Type B pancreatic cell (in vitro differentiated cells): ENCODE measurements at places on chromosomes 12 and 14.

GRCh38 chr14:51035611-51036192, 59.2 kb downstream of the TRIM9 start:
- DNase-seq: no peak

DNA sequence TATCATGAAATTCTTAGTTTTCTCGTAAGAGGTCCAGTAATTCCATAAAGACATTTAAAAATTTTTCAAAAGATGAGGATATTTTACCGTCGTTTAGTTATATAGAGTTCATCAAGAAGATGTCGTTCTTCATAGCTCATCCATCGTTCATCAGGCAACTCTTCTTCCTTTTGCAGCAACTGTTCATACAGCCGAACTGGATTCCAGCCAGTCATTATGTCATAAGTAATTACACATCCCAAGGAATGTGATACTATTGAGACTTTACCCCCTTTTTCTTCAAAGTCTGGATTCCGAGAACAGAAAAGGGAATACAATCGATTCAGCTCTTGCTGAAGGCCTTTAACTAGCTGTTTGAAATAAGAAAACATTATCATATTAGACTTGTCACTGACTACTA, 90.3 kb downstream of the DDHD1 start:
- no peak for DNase-seq

GRCh38 chr12:51055060-51055459, 6.9 kb downstream of the LETMD1 start:
- DNase-seq: no peak

- DNase-seq: no peak
Measured at GRCh38 chr14:90319634-90320541, 11.9 kb downstream of the NRDE2 start.

- DNase-seq: no peak
Measured at GRCh38 chr12:47504775-47505446, 200.9 kb downstream of the RPAP3 start.

DNA sequence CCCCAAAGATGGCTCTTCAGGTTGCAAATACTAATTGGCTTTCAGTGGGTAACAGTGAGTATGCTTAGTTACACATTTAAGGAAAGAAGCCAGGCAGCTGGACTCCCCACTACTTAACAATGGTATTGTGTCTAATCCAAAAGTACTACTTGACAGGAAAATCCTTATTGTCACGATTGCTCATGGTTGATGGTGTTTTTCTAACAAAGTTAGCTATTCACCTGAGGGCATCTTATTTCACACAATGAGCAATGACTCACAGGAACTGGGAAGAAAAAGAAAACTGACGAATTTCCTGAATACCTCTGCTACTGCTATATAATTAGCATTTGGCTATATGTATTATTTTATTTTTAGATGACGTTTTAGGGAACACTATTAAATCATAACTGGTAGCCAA, 33.4 kb upstream of the ALG10 start:
- DNase-seq: no peak

DNA sequence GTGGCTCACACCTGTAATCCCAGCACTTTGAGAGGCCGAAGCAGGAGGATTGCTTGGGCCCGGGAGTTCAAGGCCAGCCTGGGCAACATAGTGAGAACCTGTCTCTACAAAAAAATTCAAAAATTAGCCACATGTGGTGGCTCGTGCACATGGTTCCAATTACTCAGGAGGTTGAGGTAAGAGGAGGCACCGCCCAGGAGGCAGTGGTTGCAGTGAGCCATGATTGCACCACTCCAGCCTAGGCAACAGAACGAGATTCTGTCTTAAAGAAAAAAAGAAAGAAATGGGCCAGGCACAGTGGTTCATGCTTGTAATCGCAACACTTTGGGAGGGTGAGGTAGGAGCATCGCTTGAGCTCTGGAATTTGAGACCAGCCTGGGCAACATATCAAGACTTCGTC, 33.5 kb downstream of the MAP1LC3B2 start:
- no peak for DNase-seq

- DNase-seq: no peak
Measured at GRCh38 chr12:121866331-121866730, 7.7 kb upstream of the HPD start.

- no peak for DNase-seq
Measured at GRCh38 chr14:33987565-33988080, 36.7 kb upstream of the EGLN3 start.

DNA sequence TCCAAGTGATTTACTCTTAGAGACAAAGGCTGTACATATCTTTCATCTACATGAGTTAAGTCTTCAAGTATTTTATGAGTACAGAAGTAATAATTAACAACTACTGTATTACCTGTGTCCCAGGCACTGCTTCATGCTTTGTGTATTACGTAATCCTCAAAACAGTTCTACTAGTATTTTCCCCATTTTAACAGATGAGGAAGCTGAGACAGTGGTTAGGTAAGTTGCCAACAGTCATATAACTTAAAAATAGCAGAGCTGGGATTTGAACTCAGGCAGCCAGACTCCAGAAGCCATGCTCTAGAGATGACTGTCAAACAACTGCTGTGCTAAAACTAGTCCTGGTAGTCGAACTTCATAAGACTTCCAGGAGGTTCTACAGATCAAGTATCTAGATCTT, 10.7 kb downstream of the TRMT5 start:
- no peak for DNase-seq

GRCh38 chr12:57717131-57717530, 21.4 kb downstream of the AGAP2 start:
- peak; percentile 20 for DNase-seq

GRCh38 chr14:100693877-100694578, 32.7 kb upstream of the DLK1 start:
- no peak for DNase-seq

GRCh38 chr14:87767567-87767901, 225.4 kb downstream of the GALC start:
- no peak for DNase-seq

- no peak for DNase-seq
Measured at GRCh38 chr14:74684434-74684833, 28.4 kb downstream of the AREL1 start.

GRCh38 chr12:30000401-30000800, 216.7 kb upstream of the TMTC1 start:
- no peak for DNase-seq

DNA sequence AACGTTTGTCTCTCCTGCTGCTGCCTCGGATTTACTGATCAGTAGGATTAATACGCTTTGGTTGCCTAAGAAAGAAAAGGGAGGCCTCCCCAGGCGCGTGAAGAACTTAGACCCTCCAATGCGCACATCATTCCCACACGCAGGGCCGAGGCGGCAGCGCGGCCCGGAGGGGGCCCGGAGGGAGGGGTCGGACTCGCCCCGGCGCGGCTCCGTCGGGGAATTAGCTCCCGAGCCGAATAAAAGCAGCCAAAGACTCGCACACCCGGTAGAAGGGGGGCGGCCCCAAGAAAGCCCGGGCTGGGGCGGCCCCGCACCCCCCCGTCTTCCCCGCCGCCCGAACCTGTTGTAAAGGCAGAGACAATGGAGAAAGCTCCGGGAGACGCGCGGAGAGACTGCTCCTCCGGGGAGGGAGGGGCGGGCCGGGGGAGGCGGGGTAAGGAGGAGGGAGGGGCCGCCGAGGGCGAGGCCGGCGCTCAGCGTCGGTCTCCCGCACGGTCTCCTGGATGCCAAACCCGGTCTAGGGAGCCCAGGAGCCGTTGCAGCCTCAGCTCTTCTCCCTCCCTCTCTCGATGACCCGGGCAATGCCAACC, at the start of gene NELL2:
Gene NELL2 (minus strand): TSS at position 362 of the 590 bp plus-strand sequence. CDS start 446 bp downstream, outside the sequence.
- DNase-seq: peak; percentile 69

GRCh38 chr12:21831791-21832344, 57.4 kb upstream of the KCNJ8 start:
- DNase-seq: no peak

- no peak for DNase-seq
Measured at GRCh38 chr12:104433061-104433460, 23.7 kb upstream of the CHST11 start.

DNA sequence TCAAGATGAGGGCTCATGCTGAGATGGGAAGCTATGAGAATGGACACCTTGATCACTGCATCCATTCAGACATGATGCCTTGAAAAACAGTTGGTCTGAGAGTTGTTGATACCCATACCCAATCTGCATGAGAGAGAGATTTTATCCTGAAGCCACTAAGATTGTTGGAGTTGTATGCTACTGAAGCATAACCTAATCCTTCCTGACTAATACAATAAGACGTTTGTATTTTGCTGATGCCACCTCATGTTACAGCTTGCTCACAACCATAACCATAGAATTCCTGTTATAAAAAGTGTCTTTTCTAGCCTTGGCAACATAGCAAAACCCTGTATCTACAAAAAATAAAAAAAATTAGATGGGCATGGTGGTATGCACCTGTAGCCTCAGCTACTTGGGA, 12.7 kb upstream of the SERPINA1 start:
- DNase-seq: no peak

DNA sequence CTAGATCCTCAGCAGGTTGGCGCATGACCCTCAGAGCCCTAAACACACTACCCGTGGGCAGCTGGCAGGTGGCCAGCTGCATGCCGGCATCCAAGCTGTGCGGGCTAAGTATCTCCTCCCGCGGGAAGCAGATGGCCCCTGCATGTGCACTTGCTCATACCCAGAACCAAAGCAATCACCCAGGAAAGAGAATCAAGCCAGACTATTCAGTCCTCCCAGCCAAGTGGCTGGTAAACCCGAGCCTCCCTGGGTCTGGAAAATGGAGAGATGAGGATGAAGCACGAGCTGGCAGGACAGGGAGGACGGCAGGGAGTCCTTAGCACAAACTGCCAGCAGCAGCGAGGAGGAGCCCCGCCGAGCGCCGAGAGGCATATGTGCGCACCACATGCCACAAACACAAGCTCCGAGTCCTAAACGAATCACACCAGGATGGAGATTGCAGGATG, 139.7 kb downstream of the RIMBP2 start:
- no peak for DNase-seq

- DNase-seq: no peak
Measured at GRCh38 chr12:39752482-39753137, 133.0 kb upstream of the ABCD2 start.

GRCh38 chr12:47891356-47891755, 13.4 kb downstream of the VDR start:
- no peak for DNase-seq

DNA sequence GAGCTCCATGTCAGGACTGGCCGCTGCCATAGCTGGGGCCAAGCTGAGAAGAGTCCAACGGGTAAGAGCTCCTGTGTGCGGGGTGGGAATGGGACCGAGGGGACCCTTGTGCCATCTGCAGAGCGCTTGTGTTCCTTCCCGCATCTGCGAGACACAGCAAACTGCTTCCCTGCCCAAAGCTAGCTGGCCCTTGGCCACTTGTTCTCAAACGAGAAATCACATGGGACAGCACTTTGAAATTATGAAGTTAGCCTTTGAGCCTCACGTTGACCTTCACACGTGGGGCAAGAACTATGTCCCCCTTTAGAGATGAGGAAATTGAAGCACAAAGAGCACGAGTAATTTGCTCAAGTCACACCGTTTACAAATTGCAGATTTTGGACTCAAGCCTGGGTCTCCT, 30.8 kb downstream of the DEGS2 start:
- DNase-seq: no peak

GRCh38 chr14:86847140-86847539, 1145.8 kb downstream of the GALC start:
- no peak for DNase-seq

DNA sequence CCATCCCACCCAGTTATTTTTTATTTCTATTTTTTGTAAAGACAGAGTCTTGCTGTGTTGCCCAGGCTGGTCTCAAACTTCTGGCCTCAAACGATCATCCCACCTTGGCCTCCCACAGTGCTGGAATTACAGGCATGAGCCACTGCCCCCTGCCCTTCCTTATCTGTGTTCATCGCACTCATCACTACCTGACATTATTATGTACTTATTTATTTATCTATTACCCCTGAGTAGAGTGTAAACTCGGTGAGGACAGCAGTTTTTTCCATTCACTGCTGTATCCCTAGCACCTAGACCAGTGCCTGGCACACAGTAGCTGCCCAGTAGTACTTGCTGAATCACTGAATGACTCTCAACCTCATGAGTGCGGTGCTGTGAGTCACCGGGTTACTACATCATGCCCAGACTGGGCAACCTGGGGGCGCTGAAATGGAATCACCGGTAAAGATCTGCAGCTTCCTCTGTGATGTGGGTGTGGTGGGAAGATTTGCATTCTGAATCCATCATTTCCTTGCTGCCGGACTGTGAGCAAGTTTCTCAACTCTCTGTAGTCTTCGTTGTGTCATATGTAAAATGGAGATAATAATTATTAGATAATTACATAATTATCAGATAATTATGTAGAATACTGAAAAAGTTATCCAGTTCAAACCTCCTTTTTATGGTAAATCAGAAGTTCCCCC, 81.9 kb upstream of the USP44 start:
- no peak for DNase-seq

- no peak for DNase-seq
Measured at GRCh38 chr12:12986775-12987331, 13.2 kb downstream of the HEBP1 start.

GRCh38 chr14:71328183-71328582, 420.9 kb downstream of the PCNX1 start:
- no peak for DNase-seq

DNA sequence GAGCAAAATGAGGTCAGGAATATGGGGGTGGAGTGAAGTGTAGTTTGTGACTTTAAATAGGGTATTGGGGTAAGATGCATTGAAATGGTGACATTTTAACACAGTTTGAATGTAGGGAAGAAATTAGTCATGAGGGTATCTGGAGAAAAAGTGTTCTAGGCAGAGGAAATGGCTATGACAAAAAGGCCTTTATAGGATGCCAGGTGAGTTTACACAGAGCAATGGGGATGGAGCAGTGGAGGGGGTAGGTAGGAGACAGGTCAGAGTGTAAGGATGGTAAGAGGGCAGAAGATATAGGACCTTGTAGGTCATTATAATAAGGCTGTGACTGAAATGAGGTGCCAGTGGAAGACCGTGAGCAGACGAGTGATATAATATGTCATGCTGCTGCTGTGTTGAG, 30.4 kb downstream of the HEATR5A start:
- DNase-seq: no peak

DNA sequence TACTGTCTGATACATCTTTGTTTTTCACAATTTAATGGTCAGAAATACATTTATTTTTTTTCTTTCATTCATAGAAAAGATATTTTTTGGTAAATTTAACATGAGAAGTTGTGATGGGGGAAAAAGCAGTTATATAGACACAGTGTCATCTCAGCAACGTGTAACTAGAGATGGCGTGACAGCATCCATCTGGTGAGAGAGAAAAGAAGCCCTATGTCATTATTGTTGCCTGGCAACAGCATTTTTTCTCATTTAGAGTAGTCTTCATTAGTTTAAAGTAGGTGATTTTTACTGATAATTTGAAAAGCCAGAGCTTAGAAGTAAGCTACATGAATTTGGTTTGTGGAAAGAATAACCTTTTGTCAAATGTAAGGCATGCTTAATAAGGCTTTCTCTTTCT, 128.6 kb downstream of the ACSS3 start:
- no peak for DNase-seq
